IMR-90 (cell line): ENCODE measurements at places on chromosomes 1 and 21. TPM values are rescaled to one million over a fixed set of nuclear protein-coding genes. Genes with fewer than 3 reads are reported as not detected.

DNA sequence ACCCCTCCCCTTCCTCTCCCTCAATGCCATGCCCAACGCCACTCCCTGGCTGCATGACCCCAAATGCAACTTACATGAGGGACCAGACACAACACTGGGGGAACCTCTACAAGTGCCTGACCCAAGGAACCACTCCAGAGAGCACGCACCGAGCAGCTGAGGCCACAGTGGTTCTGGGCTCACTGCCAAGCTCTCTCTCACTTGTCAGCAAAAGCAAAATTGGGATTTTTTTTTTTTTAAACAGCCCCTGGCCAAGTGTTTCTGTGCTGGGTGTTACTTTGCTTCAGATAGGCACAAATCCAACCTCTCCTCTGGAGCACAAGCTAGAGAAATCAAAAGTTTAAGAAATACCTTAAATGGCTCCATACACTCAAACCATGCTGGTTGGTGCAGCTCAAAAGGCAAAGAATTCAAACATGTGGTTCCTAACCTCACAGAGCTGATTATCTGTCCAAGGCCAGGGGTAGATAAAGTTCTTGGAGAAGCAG lies 363.0 kb downstream of the SETD4 start:
- DNase-seq = peak; percentile 35

- no peak for DNase-seq
Observed at GRCh38 chr1:151549199-151549598, 9.1 kb downstream of the TUFT1 start.

- DNase-seq = no peak
Observed at GRCh38 chr1:61531716-61532115, 193.2 kb downstream of the TM2D1 start.

DNA sequence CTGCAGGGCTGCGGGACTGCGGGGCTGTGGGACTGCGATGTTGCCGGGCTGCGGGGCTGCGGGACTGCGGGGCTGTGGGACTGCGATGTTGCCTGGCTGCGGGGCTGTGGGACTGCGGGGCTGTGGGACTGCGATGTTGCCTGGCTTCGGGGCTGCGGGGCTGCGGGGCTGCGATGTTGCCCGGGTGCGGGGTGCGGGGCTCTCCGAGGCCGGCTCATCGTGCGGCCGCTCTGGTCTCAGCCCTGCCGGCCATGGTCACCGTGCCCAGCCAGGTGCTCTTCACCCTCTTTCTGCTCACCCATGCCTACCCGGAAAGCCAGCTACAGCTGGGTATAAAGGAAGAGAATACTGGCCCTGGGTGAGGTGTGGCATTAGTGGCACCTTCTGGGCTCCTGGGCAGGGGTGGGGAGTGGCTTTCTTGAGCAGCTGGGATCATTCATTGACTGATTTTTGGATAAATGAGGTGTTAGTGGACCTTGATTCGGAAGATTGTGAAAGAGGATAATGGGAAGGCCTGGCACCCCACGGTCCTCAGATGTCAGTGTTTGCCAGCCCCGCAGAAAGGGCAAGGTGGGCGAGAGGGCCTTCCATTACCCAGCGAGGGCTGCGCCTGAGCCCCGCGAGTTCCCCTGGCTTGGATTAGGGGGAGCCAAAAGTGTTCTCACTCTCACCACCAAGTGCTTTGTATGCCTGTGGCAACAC lies 36.3 kb downstream of the COQ8A start:
- no peak for DNase-seq

DNA sequence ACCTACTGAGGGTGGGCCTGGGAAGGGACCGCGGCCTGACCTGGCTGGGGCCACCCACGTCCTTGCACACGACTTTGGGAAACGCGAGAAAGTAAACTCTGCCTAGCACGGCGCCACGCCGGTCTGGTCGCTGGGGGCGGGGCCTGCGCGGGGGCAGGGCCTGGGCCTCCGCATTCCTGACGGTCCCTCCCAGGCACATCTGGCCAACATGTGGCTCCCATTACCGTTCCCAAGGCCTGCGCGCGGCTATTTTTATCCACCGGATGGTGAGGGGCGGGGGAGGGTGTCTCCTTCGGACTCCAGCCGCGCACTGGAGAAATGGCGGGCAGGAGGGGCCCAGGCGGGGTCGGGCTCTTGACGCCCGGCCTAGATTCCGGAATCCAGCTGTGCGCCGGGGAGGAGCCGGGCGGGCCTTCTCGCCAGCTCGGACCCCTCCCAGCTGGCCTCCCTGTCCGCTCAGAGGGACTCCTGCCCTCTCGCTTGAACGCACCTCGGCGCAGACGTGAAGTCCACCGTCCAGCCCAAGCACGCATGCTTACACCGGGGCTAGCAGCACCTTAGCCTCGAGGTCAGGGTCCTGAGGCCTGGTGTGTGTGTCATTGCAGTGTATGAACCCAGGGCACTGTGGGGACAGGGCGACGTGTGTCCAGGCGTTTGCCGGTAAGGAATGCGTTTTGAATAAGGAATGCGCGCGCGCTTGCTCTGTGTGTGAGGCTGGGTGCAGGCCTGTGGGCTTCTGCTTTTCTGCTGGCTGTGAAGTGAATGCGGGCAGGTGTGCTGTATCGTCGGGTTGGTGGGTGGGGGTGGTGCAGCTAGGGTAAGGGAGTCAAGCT lies 2.1 kb downstream of the EVA1B start:
- peak; percentile 94 for DNase-seq

GRCh38 chr1:41892301-41892781 lies 26.4 kb downstream of the HIVEP3 start:
- DNase-seq = no peak

GRCh38 chr1:53572065-53572814 lies 113.0 kb downstream of the DMRTB1 start:
- peak; percentile 73 for DNase-seq

DNA sequence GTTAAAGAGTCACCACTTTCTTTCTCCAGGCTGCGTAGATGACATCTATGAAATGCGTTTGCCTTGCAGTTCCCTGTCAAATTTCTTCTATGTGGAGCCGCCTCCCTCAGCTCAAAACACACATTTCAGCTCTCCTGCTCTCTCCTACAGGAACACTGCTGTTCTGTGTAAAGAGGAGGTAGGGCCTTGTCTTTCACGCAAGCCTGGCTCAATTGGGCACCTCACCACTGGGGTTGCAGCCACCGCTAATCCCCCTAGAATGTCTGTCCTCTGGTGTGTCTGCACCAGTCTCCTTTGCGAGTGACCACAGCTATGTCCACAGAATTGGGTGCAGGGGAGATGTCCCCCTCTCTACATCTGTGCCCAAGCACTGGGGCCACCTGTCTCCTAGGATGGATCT lies 31.8 kb upstream of the CFHR4 start:
- DNase-seq = no peak

DNA sequence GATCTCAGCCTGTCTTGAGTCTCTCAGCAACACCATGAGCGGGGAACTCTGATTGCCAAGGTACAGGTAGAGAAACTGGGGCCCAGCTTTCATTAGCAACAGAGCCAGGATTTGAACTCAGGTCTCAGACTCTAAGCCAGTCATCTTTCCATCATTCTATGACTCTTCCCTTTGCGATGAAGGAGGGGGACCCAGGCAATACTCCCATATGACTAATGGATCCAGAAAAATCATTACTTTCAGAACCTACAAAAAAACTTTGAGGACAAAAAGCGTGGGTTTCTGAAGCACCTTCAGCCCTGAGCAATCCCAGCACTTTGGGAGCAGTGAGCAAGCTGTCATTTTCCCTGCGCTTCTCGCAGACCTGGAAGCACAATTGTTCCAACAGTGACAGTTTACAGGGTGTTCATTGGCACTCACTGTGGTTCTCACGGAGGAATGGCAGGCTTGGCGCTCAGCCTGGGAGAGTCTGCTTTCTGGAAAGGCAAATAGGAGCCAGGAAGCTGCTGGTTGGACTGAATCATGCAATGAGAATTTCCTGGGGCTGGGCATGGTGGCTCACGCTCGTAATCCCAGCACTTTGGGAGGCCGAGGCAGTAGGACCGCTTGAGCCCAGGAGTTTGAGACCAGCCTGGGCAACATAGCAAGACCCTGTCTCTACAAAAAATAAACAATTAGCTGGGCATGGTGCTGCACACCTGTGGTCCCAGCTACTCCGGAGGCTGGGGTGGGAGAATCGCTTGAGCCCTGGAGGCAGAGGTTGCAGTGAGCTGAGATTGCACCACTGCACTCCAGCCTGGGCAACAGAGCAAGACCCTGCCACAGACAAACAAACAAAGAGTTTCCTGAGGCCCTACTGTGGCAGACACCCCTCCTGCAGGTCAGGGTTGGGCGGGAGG lies 40.1 kb downstream of the SLC2A7 start:
- peak; percentile 95 for DNase-seq

The OLIG2 gene
- total RNA-seq = not detected in 2 replicates

The SYT11 gene
- 37.8 and 43.7 TPM in 2 replicates for total RNA-seq

The ARHGEF19 gene
- total RNA-seq = 3.3 and 4.5 TPM in 2 replicates
